Pericardium fibroblast (primary cell): ENCODE measurements at places on chromosomes 3 and 15. TPM values are rescaled to one million over a fixed set of nuclear protein-coding genes. Genes with fewer than 3 reads are reported as not detected.

The IL17RB gene
- not detected in 2 replicates for total RNA-seq

The FEZF2 gene
- total RNA-seq, result not detected in 2 replicates

The RAD54L2 gene
- 5.5 and 8.7 TPM in 2 replicates for total RNA-seq

The TTC23 gene
- total RNA-seq, result 11.6 and 16.5 TPM in 2 replicates

The SLC24A5 gene
- total RNA-seq, result not detected in 2 replicates

The DGKG gene
- total RNA-seq, result not detected in 2 replicates

The C3orf85 gene
- not detected in 2 replicates for total RNA-seq

The ECE2 gene
- not detected in 2 replicates for total RNA-seq

The MINAR1 gene
- total RNA-seq, result 0.70 and 0.94 TPM in 2 replicates

The GMNC gene
- total RNA-seq, result not detected in 2 replicates

The SH3BP5 gene
- 30.6 and 64.9 TPM in 2 replicates for total RNA-seq

The POLQ gene
- total RNA-seq, result 0.09 and 0.23 TPM in 2 replicates

The TMEM266 gene
- total RNA-seq, result 0.82 TPM in 1 of 2 replicates, not detected in the other

The TMC3 gene
- under 0.01 TPM in 1 of 2 replicates, not detected in the other for total RNA-seq

The ESYT3 gene
- total RNA-seq, result 0.85 and 1.4 TPM in 2 replicates
